ENCODE measurements at places on chromosomes 11 and 22. TPM values are rescaled to one million over a fixed set of nuclear protein-coding genes. Genes with fewer than 3 reads are reported as not detected.

DNA sequence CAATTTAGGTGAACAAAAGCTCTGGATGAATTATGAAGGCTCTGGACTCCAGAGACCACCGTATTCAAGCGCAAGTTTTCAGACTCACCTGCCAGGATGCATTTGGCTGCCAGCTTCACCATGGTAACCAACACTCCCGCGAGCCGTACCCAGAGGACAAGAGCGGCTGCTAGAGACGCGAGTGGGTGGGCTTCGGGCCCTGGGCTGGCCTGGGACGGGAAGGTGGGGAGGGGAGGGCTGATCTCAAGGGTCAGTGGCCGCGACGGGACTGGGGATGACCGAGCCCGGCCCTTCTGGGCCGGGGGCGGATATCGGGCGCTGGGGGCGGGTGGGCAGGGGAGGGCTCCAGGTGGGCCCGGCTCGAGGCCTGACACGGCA lies 344 bp downstream of the IFT27 start:
- peak; percentile 26 for DNase-seq

- DNase-seq, result peak; percentile 3
Measured at GRCh38 chr11:5204787-5205186, 4.3 kb upstream of the OR51V1 start.

- no peak for DNase-seq
Measured at GRCh38 chr11:133971881-133972280, 15.1 kb upstream of the IGSF9B start.

DNA sequence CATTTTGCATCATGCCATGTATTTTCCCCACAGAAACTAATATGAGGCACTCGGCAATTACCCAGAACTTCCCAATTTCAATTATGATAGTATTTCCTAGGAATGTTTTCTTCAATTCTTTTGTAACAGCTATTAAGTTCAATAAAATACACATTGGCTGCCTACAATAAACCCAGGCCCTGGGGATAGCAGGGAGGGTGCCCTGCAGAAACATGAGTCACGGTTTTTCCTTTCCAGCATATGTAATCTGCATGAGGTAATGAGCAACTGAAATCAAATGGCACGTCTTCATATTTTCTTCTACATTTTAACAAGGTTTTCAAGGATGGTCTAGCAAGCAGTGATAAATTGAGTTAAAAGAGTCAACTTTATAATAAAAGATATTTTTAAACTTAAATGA lies 32.0 kb downstream of the GUCY1A2 start:
- DNase-seq, result no peak

- peak; percentile 12 for DNase-seq
Measured at GRCh38 chr11:31106968-31107576, 262.5 kb downstream of the DCDC1 start.

- no peak for DNase-seq
Measured at GRCh38 chr11:102972853-102973252, 17.3 kb upstream of the MMP13 start.

DNA sequence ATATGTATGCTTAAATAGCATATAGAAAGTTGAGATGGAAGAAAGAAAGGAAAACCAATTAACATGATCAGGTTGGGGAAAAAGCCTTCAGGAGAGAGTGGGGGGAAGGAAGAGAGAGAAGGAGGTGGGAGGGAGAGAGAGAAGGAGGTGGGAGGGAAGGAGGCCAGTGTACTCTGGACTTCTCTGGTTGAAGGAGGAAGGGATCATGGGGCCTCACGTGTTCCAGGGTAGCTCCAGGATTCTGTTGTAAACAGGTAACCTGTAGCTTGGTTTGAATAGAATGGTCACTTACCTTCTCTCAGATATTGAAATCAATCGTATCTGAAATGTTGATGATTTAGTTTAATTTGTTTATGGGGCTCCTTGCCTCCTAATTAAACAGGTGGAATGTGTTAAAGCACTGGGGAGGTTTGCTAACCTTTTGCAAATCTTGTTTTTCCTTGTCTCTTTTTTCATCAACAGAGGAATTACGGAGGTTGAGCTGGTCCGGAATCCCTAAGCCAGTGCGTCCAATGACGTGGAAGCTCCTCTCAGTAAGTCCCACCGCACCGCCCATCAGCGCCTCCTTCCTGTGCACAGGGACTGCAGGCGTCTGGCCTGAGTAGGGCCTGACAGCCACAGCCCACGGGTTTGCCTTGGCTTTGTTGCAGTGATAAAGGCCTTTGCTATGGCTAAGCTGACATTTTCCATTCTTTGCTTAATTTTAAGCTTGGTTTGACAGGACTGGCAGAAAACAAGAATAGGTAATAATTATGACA lies 115.9 kb downstream of the TBC1D22A start:
- DNase-seq, result peak; percentile 71

- DNase-seq, result no peak
Measured at GRCh38 chr11:104858882-104859775, 39.1 kb downstream of the CASP12 start.

DNA sequence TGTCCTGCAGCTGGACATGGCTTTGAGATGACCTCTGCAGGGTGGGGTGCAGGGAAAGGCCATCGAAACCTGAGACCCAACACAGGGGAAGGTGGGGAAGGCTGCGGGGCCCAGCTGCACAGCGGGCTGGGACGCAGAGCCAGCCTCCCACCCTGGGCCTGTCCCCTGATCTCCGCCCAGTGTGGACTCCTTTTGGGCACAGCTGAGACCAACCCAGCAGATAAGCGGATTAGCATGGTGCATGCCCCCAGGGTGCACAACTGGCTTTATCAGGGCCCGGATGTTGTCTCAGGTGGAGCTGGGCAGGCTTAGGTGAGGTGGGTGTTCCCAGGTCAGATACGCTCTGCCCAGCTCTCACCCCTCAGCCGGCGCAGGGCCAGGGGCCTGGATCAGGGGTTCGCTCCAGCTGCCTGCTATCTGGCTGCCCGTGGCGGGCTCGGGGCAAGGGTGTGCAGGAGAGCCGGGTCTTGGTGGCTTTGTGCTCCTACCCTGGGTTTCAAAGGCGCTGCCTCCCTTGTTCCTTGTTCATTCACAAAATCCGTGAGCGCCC lies 28.1 kb upstream of the MUC5AC start:
- DNase-seq, result no peak

DNA sequence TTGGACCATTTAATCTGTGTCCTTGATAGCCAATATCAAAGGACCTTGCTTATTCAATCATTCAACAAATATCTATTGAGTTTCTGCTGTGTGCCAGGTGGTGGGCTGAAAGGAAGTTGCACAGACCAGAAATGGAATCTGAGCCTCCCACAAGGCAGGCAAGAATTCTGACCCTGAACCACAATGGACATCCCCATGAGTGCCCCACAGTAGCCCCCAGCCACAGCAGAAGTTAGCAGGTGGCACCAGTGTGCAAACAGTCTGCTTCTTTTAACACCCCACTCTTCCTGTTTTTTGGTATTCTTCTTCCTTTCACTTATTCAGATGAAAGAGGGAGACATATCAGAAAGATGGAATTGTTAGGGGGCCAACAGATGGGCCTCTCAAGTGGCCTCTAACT lies 12.2 kb upstream of the SERPING1 start:
- DNase-seq, result no peak

DNA sequence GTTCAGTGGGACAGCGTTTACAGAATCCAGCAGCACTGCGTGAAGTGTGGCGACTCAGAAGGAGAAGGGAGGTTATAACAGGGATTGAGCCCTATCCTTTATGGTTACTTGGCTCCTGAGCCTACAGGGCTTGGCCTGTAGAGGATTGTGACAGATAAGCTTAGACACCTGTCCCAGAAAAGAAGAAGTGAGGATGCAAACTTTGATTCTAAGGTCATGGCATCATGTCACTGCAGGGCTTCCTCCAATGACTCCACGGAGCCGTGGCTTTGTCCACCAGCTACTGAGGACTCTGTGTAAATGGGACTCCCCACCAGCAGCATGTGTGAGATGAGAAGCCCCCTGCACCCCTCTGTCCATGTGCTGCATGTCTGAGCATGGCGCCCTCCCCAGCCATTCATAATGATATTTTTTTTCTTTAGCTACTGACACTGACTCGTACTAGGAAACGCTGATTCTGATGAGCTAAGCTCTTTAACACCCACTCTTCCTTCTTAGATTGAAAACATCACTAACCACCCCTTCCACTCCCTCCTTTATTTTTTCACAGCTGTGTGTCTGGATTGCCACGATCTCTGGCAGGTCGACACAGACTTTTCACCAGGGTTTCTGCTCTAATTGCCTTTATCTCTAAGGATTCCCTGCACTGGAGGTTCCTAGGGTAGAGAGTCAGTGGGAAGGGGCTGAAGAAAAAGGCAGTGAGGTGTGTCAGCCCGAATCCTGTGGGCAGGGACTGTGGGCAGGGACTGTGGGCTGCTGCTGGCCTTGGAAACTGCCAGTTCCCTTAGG lies 65.5 kb upstream of the TTC12 start:
- no peak for DNase-seq

DNA sequence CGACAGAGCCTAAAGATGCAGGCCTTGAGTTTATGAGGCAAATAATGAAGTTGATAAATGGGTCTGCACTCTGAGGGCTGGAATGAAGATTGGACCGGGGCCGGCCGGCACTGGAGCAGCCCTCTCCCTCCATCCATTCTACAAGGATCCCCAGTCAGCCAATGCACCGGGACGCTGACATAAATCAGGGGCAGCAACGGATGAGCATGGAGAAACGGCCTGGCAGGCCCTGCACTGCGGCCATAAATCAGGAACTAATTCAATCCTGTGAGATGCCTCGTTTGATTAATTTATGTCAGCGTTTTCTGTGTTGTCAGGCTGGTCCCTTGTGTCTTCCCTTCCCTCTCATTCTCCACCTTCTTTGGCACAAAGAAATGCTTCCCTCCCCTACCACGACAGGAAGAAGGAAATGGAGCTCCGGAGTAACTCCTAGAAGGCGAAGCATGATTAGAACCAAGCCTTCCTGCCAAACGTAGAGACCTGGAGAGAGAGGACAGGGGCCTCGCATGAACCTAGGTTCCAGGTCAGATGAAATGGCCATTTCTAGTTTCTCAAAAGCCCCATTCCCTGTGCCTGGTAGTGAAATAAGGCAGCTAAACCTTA lies 358.4 kb downstream of the OPCML start:
- DNase-seq, result no peak

DNA sequence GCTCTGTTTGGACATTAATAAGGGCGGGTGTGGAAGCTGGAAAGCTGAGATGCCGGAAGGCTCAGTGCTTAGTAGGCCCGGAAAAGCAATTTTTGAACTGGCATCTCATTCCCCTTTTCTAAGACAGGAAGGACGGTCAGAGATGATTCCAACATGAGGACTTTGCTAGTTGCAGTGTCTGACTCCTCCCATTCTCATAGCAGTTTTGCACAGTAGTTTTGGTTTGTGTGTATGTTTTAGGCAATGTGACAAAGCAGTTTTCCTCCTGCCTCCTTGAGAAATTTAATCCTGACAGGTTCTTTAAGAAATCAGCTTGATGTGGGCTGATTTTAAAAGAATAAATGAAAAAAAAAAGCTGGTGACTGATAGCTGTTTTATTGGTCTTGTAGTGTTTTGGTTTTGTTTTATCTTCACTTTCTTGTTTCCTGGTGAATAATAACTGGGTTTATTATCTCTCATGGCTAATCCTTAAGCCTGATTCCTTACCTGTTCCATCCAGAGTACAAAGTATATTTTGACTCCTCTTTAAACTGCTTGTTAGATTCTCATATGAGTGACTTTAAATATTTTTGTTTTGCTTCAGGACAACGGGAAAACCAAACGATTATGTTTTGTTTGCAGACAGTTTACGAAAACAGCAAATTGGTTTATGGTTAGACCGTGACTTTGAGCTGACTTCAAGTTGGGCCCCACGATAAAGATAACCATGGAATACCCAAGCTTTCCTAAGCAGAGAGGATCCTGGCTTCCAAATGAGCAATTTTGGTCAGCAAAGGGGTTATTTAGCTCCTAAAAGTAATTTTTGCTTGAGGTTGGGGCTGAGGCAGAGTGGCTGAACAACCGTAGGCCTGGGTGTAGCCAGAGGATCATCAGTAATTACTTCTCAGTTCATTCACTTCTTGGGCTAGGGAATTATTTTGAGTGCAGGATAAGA lies 3.4 kb downstream of the PTPRJ start:
- peak; percentile 82 for DNase-seq

DNA sequence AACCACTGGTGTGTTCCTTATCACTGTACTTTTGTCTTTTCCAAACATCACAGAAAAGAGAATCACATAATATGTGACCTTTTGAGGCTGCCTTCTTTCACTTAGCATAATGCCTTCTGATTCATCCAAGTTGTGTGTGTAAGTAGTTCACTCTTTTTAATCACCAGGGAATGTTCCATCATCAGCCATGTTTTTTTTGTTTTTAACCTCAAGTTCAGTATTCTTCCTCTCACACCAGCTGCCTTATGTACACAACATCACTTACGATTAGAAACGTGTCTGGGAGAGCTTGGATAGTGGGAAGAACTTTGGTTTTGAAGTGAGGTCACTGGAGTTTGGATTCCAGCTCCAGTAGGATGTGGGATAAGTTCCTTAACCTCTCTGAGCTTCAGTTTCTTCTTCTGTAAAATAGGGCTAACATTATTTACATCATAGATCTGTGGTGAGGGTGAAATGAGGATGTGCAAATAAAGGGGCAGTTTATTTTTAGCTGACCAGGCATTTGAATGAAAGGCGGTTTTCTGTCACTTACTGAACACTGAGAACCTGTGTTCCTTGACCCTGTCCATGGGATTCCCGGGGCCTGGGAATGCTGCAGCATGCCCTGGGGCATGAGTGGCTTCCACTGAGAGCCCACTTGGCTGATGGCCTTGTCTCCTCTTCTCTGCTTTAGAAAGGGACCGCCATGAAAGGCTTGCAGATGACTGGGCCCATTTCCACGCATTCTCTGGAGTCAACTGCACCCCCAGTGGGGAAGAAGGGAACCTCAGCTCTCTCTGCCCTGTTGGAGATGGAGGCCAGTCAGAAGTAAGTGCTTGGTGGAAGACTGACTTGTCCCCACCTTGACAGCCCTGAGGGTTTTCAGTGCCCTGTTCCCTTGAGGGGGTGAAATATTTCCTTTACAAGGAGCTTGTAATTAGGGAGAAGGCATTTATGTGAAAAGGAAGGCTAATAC lies 92.6 kb downstream of the DEPDC5 start:
- DNase-seq, result no peak

GRCh38 chr11:102306817-102307726 lies 10.2 kb upstream of the BIRC3 start:
- DNase-seq, result no peak

GRCh38 chr11:120141768-120142423 lies 4.0 kb upstream of the TRIM29 start:
- DNase-seq, result no peak

DNA sequence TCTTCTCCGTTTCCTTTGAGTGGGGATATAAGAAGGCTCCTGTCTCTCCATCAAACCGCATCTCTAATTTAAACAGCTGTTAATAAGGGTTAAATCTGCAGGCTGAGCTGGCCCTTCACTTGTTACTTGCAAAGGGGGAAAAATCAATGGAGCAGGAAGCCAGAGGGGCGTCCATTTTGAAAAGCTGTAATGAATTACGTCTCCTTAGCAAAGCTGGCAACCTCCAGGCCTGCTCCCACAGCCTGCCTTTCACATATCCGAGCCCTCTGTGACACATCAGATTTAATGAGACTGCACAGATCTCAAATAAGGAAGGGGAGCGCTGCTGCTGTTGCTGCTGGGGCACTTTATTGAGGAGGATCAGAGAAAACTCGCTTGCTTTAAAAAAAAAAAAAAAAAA lies 320.8 kb downstream of the BLID start:
- no peak for DNase-seq

GRCh38 chr11:36452961-36453360 lies 57.1 kb downstream of the TRAF6 start:
- no peak for DNase-seq

Gene GRK3
- polyA plus RNA-seq, result 14.2 TPM

Gene ARL2
- polyA plus RNA-seq, result 83.3 TPM

Gene KRTAP5-8
- 0.09 TPM for polyA plus RNA-seq

Gene PGA3
- polyA plus RNA-seq, result 0.63 TPM

Gene TRIM49
- polyA plus RNA-seq, result not detected

Gene MRPL23
- polyA plus RNA-seq, result 70.2 TPM

Gene CRYAB
- polyA plus RNA-seq, result 31.9 TPM

Gene CCDC88B
- polyA plus RNA-seq, result 13.5 TPM

Gene TMEM134
- 63.0 TPM for polyA plus RNA-seq

Gene PAX6
- polyA plus RNA-seq, result 6.7 TPM

Data from large intestine (tissue), 12 donors.